ENCODE measurements at places on chromosomes 1 and 21.

GRCh38 chr1:160827418-160827817, 31.4 kb downstream of the LY9 start:
- DNase-seq, result no peak

GRCh38 chr21:42317341-42317741, 2.1 kb upstream of the TFF3 start:
- DNase-seq, result no peak

DNA sequence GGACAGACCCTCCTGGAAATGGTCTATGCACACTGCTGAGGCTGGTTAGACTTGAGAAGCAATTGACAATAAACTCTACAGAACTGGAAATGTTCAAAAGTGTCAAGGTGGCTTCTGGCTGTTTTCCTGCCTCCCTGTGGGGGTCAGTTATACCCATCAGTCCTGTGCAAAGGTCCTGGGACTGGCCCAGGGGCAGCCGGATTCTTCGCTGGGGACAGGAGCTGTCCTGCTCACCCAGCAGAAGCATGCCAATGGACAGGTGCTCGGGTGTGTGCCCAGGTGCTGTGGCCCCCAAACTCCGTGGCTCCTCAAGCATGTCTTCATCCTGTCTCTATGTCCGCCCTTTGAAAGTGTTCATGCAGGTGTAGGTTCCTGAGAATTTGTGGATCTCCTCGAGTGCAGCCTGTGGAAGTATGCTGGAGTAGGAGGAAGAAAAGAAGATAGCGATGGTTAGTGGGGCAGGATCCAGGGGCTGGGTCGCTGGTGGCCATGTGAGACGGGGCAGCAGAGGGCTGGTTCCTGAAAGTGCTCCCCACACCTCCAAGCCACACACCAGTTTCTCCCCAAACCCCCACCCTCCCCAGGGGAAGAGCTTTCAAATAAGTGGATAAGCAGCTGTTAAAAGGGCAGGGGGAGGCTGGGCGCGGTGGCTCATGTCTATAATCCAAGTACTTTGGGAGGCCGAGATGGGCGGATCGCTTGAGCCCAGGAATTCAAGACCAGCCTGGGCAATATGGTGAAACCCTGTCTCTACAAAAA, 49.8 kb downstream of the DHRS3 start:
- DNase-seq, result no peak

DNA sequence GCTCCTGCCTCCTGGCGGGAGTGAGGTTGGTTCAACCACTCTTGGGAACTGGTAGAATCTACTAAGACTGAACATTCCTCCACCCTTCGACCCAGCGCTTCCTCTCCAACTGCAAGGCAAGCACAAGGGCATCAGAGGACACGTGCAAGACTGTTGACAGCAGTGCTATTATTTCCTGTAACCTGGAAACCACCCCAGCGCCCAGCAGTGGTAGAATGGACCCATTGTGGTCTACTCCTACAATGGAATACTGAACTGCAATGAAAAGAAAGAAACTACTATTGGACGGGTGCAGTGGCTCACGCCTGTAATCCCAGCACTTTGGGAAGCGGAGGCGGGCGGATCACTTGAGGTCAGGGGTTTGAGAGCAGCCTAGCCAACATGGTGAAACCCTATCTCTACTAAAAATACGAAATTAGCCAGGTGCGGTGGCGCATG, 33.0 kb upstream of the TARDBP start:
- no peak for DNase-seq

DNA sequence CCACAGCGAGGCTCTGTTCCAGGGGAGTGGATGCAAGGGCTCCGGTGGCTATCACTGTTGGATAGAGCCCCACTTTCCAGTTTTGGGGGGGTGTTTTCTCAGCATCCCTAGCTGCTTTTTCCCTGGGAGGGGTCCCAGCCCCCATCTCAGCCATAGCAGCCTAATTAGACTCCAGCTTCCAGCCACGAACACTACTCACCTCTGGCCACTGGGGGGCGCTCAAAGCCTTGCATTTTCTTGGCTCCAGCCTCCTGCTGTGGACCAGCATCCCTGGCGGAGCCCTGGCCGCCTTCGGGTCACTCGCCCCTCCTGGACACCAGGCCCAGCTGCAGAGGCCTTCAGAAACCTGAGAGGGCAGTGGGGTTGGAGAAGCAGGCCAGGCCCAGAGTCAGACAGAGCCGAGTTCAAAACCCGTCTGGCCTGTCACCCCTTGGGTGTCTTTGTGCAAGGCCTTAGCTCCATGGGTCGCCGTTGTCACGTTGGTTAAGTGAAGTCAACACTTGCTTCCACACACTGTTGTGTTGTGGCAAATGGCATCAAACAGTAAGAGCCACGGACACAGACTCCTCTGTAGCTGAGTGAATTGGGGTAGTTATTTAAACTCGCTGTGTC, 93.5 kb upstream of the ACTL8 start:
- peak; percentile 6 for DNase-seq

DNA sequence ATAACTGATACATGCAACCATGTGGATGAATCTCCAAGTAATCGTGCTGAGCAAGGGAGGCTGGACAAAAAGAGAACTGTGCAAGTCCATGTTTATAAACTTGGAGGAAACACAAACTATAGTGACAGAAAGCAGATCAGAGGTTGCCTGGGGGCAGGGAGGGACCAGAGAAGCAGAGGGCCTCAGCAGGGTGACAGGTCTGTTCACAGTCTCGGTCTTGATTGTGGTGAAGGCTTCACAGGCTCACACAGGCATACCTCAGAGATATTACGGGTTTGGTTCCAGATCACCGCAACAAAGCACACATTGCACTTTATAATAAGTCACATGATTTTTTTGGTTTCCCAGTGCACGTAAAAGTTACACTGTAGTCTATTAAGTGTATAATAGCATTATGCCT, 28.5 kb downstream of the ACOT7 start:
- DNase-seq, result peak; percentile 20

DNA sequence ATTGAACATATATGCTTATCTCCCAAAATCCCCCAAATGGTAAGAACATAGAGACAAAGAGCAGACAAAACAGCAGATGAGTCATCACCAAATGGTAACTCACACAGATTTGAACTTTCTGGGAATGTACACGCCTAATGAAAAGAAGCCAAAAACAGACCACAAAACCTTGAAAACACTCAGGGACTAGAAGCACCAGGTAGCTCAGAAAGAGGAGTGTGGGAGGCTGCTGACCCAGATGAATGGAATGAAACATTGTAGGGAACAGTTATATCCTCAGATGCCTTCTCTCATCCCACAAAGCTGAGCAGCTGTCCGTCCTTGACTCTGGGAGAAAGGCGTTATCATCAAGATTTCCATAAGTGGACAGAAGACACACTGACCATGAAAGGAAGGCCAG, 307.0 kb upstream of the USP25 start:
- DNase-seq, result no peak

- DNase-seq, result no peak
Observed at GRCh38 chr1:179121159-179121938, 39.5 kb downstream of the TOR3A start.

GRCh38 chr21:42227909-42228708, 9.2 kb downstream of the ABCG1 start:
- peak; percentile 86 for DNase-seq

DNA sequence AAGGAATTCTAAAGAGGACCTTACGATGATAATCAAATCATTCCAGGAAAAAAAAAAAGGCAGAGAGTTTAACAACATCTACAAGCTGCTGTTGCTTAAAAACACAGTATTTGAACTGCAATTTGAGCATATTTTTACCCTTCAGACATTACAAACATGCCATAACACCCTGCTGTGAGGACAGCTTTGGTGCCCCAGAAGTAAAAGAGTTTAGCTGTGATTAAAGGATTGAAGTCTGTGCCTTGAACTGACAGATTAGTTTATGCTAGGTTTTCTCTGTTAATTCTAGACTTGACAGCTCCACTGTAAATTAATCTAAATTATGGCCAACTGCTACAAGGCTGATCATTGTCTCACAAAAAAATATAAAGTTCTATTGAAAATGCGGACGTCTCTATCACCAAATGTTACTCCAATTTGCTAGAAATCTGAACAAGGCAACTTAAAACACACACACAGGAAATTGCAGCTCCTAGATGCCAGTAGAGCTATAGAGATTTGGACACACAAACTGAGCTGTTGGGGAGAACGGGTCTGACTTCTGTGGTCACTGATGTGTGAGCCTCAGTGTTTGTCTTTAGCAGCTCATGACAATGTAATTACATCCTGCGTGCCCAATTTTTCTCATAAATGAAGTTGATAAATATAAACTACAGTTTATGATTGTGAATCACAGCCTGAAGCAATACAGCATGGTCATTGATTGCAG, 217.9 kb downstream of the NTNG1 start:
- no peak for DNase-seq

GRCh38 chr21:28737674-28738419, 254.8 kb downstream of the LTN1 start:
- no peak for DNase-seq

DNA sequence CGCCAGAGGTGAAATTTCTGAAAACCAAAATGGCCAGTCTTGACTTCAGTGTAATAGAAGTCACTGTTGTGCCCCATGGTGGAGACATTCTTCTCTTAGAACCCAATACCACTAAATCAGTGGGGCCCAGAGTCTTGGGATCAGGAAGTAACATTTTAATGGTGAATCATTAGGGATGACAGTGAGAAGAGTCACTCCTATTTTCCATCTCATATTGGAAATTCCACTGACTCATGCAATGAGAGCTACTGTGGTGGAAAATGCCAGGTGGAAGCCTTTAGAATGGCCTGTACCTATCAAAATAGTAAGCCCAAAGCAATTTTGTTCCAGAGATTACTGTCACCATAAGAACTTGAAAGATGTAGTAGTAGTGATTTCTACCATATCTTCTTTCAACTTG, 20.6 kb upstream of the PPM1J start:
- DNase-seq, result no peak

Data from stimulated activated CD4-positive, alpha-beta T cell treated with anti-CD3 and anti-CD28 coated beads, TNF-alpha, amount 100 ng/mL, for 1 hour (primary cell).